ENCODE measurements at places on chromosomes 6 and 20. TPM values are rescaled to one million over a fixed set of nuclear protein-coding genes. Genes with fewer than 3 reads are reported as not detected.

DNA sequence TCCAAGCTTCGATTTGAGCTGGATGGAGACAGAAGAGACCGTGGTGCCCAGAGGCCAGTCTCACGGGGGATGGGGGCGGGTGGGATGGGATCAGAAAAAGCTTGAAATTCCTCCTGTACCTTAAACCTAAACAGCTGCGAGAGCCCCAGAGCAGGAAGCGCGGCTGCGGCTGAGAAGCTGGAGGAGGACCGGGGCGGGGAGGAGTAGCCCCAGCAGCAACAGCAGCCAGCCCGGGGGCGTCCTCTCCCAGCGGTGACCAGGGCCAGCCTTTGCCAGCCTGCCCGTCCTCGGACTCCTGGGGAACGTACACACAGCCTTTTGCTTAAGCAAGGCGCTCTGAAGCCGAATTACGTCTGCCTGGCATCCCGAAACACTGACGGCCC is 17.4 kb upstream of the PRDM13 start:
- peak overlapping the region; percentile 82 for H3K4me3 ChIP-seq
- H3K27me3 ChIP-seq = peaks cover 84% of the 10 kb centered on the region
- no peak overlapping the region for H3K27ac ChIP-seq
- peaks cover 23% of the 10 kb centered on the region for H3K4me1 ChIP-seq
- no peak for DNase-seq
- no peaks in the 10 kb centered on the region for H3K36me3 ChIP-seq

DNA sequence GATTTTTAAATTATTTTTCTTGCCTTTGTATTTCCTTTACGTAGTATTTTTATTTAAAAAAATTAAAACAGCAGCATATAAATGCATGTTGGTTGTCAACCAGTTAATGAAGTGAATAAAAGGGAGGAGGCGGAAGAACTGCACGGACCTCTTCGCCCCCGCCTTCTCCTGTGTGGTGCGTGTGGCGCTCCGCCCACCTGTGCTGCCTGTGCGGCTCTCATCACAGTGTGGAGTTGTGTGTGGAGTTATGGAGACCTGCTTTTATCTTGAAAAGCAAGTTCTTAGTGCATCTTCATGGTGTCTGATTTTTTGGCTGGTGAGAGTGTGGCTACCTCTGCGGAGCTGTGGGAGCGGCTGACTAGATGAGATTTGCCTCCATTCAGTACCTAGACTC is 58.4 kb downstream of the PTPN1 start:
- H3K36me3 ChIP-seq = peaks cover 16% of the 10 kb centered on the region
- H3K4me3 ChIP-seq = no peak overlapping the region
- peaks cover 41% of the 10 kb centered on the region for H3K4me1 ChIP-seq
- no peak for DNase-seq
- peak overlapping the region; percentile 6 for H3K27ac ChIP-seq

Gene GRM4
- 0.44 TPM for total RNA-seq

GRCh38 chr6:166512567-166512966 is 73.9 kb downstream of the RAMACL start:
- H3K36me3 ChIP-seq = no peaks in the 10 kb centered on the region
- H3K27me3 ChIP-seq = no peaks in the 10 kb centered on the region
- DNase-seq = no peak
- no peak overlapping the region for H3K4me3 ChIP-seq
- no peaks in the 10 kb centered on the region for H3K4me1 ChIP-seq

Gene TSPYL4
- 19.2 TPM for total RNA-seq

Gene HUS1B
- total RNA-seq = 2.0 TPM

Gene VSX1
- total RNA-seq = not detected

Gene MUCL3
- total RNA-seq = not detected

- H3K36me3 ChIP-seq = no peaks in the 10 kb centered on the region
- H3K27ac ChIP-seq = no peak overlapping the region
- no peaks in the 10 kb centered on the region for H3K4me1 ChIP-seq
These were observed 276.4 kb upstream of the JAG1 start for GRCh38 chr20:10949930-10950783.

Gene POM121L2
- total RNA-seq = not detected

Gene HLA-DQB1
- 19.0 TPM for total RNA-seq

DNA sequence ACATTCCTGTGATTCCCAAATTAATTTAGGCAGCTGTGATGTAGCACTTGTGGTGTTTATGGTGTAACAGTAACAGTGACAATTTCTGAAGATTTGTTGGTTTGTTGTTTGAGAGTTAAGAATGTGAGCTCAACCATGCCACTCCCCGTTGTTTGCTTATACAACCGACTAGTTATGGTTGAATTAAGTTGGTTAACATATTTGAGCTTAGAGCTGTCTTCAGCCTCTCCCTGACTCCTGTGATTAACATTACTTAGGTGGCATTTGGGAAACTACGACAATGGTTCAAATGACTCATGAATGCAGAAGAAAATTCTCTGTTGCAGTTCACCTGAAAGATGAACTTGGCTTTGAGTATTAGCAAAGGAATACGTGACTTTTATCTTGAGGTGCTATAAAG is 35.9 kb upstream of the PRL start:
- no peak overlapping the region for H3K27ac ChIP-seq
- no peaks in the 10 kb centered on the region for H3K27me3 ChIP-seq
- H3K4me3 ChIP-seq = no peak overlapping the region
- no peaks in the 10 kb centered on the region for H3K36me3 ChIP-seq
- DNase-seq = no peak

DNA sequence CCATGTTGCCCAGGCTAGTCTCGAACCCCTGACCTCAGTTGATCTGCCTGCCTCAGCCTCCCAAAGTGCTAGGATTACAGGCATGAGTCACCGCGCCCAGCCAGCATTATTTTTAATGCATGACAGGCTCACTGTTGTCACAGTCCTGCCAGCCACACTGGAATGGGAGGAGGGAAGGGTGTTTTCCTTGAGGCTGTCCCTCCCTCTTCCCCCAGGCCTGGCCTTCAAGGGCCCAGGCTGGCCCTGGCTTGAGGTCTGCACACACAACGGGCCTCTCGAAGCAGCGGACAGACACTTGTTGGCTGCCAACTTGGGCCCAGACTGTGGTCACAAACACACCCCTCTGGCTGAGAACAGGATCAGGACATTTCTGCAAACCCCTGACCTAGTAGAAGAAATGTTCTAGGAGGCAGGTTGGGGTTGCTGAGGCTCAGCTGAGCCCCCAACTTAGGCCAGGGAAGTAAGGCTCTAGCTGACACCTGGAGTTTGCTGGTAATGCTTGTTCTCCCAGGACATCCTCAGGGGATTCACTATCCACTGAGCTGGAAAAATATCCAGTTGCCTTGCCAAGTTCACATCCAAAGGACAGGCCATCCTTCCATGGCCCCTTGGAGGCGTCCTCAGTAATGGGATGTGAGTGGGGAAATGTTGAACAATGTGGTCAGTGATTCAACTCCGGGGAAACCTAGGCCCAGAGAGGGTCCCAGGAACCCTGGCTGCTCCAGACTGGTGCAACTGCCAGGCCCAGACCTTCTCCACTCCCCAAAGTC is 9.9 kb downstream of the SNTA1 start:
- H3K4me1 ChIP-seq = no peaks in the 10 kb centered on the region
- peaks cover 3% of the 10 kb centered on the region for H3K36me3 ChIP-seq
- no peak for DNase-seq
- H3K27me3 ChIP-seq = no peaks in the 10 kb centered on the region
- H3K27ac ChIP-seq = no peak overlapping the region

Gene LZTS3
- total RNA-seq = 2.1 TPM

DNA sequence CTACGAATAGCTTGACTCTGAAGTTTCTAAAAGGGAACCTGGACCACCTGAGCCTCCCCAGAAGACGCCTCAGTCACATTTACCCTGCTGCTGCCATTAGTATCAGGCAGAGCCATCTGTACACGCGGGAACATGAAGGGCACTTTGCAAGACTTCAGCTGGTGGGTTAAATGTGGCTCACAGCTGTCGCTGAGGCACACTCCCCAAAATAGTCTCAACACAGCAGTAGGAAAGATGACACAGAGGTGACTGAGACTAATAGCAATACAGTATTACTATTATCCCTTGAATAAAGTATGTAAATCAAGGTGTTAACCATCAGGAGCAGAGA is 29.0 kb downstream of the PSMB1 start:
- no peak overlapping the region for H3K27ac ChIP-seq

GRCh38 chr6:10048370-10049297 is 366.2 kb downstream of the TFAP2A start:
- no peak for DNase-seq
- no peaks in the 10 kb centered on the region for H3K36me3 ChIP-seq
- H3K4me1 ChIP-seq = no peaks in the 10 kb centered on the region
- no peak overlapping the region for H3K4me3 ChIP-seq
- no peak overlapping the region for H3K27ac ChIP-seq

DNA sequence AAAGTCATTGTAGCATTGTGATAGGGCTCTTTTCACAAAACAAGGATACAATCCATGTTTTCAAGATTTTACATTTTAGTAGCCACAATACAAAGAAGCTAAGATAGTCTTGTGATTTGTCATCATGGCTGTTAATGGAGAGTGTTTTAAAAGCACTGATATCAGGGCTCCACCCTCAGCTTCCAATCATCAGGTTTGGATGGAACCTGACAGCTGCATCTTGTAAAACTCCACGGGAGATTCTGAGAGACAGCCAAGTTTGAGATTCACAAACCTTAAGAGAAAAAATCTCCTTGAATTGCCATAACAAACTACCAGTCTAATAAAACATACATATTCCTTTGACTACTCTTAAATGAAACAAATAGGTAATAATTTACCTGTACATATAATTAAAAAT is 280.2 kb downstream of the ESR1 start:
- H3K27ac ChIP-seq = no peak overlapping the region
- no peaks in the 10 kb centered on the region for H3K4me1 ChIP-seq
- H3K36me3 ChIP-seq = no peaks in the 10 kb centered on the region
- no peaks in the 10 kb centered on the region for H3K27me3 ChIP-seq

DNA sequence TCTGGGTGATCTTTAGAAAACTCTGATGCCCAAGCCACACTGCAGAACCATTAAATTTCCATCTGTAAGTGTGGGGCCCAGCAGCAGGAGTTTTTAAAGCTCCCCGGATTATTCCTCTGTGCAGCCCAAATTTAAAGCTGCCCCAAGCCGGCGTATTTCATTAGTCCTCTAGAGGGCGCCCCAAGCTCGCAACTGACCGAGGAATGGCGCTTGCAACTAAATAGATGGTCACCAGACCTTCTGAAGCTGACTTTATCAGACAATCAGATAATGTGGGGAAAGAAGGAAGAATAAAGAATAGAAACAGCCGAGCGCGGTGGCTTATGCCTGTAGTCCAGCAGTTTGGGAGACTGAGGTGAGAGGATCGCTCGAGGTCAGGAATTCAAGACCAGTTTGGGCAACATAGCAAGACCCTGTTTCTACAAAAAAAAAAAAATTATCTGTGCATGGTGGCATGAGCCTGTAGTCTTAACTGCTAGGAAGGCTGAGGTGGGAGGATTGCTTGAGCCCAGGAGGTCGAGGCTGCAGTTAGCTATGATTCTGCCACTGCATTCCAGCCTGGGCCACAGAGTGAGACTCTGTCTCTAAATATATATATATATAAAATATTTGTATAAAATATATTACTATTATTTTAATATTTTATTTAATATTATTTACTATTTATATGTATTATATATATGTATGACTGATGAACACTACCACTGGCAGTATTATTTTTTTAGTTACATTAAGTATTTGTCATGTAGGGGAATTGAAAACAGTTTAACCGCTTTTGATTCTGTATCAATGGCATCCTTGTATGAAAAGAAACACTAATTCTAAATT is 56.0 kb downstream of the OTOR start:
- H3K27me3 ChIP-seq = peaks cover 41% of the 10 kb centered on the region
- no peak overlapping the region for H3K4me3 ChIP-seq
- no peak overlapping the region for H3K27ac ChIP-seq
- peak; percentile 53 for DNase-seq
- H3K36me3 ChIP-seq = no peaks in the 10 kb centered on the region
- no peaks in the 10 kb centered on the region for H3K4me1 ChIP-seq

GRCh38 chr20:8094415-8094818 is 37.6 kb upstream of the PLCB1 start:
- H3K4me3 ChIP-seq = no peak overlapping the region
- no peaks in the 10 kb centered on the region for H3K27me3 ChIP-seq
- no peak overlapping the region for H3K27ac ChIP-seq
- no peaks in the 10 kb centered on the region for H3K36me3 ChIP-seq
- DNase-seq = no peak
- no peaks in the 10 kb centered on the region for H3K4me1 ChIP-seq

DNA sequence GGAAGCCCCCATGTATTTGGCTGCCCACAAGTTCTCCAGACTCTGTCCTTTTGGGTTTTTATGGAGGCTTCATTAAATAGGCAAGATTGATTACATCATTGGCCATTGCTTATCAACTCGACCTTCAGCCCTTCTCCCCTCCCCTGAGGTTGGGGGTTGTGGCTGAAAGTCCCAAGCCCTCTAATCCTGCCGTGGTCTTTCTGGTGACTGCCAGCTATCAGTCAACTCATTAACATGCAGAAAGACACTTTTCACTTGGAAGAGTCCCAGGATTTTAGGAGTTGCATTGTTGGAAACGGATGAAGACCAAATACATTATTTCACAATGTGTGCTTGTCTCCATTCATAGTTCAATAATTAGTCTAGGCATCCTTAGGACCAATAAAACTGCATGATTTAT is 9.5 kb downstream of the CDC5L start:
- peaks cover 9% of the 10 kb centered on the region for H3K4me1 ChIP-seq
- peaks cover 52% of the 10 kb centered on the region for H3K36me3 ChIP-seq
- H3K27ac ChIP-seq = no peak overlapping the region

DNA sequence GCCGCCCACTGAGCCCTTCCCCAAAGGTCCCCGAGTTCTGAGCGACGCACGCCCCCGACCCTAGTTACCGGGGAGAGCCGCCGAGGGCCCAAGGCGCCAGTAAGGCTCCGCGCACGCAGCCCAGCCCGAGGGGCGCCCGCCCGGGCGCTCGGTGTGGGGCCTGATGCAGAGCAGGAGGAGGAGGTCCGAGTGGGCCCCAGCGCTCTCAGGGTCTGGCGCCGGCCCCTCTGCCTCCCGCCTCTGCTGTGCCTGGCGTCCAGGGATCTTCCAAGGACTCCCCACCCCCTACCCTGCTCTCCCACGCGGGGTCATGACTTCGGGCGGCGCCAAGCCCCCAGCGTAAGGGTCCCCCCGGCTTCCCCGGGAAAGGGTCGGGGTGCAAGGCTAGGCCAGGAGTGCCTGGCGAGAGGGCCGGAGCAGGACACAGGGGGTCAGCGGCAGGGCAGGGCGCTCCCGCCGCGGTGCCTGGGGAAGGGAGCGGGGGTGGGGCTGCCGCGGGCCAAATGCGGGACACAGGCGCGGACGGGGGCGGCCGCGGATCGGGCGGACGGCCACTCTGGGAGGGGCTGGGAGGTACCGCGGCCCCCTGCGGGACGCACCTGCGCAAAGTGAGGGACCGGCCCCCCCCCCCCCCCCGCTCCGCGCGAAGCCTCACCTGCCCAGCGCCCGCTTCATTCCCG is 637 bp downstream of the ABHD12 start:
- H3K27ac ChIP-seq = peak overlapping the region; percentile 23
- H3K36me3 ChIP-seq = peaks cover 7% of the 10 kb centered on the region
- DNase-seq = peak; percentile 59

Gene PAK1IP1
- total RNA-seq = 11.6 TPM

DNA sequence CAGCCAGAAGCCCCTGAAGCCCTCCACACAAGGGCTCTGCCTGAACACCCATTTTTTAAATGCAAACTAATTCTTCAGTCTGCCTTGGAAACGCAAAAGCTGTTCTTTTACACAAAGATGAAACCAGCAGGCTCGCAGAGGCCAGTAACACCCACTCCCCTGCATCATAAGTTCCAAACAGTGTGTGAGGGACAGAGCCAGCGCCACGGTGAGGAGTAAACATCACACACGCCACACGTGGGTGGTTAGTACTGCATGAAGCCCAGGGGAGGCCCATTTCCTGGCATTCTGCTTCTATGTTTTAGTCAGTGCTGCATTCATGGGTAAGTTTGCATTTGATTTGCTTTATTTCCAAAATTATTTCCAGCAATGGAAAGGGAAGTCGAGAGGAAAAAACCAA is 217.7 kb upstream of the RIN2 start:
- no peak for DNase-seq
- H3K27me3 ChIP-seq = peaks cover 2% of the 10 kb centered on the region
- no peak overlapping the region for H3K4me3 ChIP-seq
- peaks cover 13% of the 10 kb centered on the region for H3K4me1 ChIP-seq
- no peaks in the 10 kb centered on the region for H3K36me3 ChIP-seq
- H3K27ac ChIP-seq = no peak overlapping the region
